ENCODE measurements at places on chromosomes 6 and 20. TPM values are rescaled to one million over a fixed set of nuclear protein-coding genes. Genes with fewer than 3 reads are reported as not detected.

GATA5 gene
- 66.8 TPM for polyA plus RNA-seq

PCMT1 gene
- polyA plus RNA-seq = 178 TPM

DNA sequence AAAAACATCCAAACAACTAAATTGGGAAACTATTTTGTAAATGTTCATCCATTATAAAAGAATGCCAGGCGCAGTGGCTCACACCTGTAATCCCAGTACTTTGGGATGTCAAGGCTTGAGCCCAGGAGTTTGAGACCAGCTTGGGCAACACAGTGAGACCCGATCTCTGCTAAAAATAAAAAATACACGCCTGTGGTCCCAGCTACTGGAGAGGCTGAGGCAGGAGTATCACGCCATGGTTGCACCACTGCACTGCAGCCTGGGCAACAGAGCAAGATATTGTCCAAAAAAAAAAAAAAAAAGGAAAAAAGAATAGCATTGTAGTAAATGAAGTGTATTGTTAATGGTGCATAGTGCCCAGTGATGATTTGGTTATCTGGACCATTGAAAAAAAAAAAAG lies 38.7 kb downstream of the FKBP5 start:
- no peaks in the 10 kb centered on the region for H3K36me3 ChIP-seq
- H3K27me3 ChIP-seq = no peaks in the 10 kb centered on the region
- DNase-seq = no peak
- H3K27ac ChIP-seq = no peak overlapping the region

DNA sequence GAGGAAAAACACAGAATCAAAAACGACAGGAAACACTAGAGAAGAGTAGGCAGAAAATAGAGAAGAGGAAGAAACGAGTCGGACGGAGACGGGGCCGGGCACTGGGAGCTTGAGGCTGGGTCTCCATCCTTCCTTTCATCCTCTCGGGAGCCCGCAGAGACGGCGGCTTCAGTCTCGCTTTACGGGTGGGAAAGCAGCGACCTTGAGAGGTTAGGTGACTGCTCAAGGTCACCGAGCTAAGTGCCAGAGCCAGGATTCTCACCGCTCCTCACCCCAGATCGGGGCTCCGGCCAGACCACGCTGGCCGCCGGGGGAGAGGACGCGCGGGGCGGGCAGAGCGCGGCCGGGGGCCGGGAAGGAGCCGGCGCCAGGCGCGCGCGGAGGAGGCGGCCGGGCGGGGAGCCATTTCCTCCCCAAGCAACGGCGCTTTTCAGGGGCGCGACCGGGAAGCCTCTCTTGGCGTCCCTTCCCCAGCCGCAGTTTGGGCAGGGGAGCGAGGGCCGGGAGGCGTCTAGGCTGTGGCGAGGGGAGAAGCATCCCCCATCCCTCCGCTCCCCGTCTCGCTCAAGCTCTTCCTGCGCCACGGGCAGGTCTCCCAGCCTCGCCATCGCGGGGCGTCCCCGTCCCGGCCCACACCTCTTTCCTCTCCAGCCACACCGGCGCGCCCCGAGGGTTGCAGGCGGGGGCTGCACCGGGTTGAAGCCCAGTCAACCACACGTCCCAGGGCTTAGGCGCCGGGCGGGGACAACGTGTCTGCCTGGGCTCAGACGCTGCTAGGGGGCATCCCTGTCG lies 24.1 kb upstream of the MAP3K7 start:
- DNase-seq = peak; percentile 25
- no peaks in the 10 kb centered on the region for H3K27me3 ChIP-seq
- peak overlapping the region; percentile 41 for H3K4me3 ChIP-seq

DLK2 gene
- 4.6 TPM for polyA plus RNA-seq

DNA sequence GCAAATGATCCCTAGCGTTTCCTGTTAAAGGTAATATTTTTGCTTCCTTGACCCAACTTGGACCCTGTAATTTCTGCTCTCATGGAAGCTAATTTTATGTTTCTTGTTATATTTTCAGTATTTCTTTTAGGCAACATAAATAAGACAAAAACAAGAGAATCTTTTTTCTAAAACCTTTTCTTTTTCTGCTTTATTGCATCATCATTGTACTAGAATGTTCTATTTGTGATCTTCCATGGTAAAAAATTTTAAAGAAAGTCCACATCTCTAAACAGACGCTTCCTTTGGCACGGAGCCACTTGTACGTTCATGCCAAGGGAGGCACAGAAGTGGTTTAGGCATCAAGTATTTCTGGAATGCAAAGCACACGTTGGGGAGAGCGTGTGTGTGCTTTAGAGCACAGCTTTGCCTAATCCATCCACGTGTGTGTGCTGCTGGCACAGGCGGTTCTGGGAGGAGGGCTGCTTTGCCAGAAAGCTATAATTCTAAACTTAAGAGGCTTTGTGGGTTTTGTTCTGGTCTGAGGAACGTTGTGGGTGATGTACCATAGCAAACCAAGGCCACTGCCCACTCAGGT lies 98.3 kb downstream of the SASH1 start:
- DNase-seq = peak; percentile 98
- H3K36me3 ChIP-seq = no peaks in the 10 kb centered on the region

- H3K36me3 ChIP-seq = no peaks in the 10 kb centered on the region
- no peak overlapping the region for H3K27ac ChIP-seq
- no peaks in the 10 kb centered on the region for H3K4me1 ChIP-seq
Measured at GRCh38 chr6:137849181-137849980, 17.7 kb upstream of the TNFAIP3 start.

GRCh38 chr6:10382322-10382721 lies 32.6 kb downstream of the TFAP2A start:
- DNase-seq = no peak
- no peaks in the 10 kb centered on the region for H3K36me3 ChIP-seq
- peaks cover 96% of the 10 kb centered on the region for H3K27me3 ChIP-seq
- no peaks in the 10 kb centered on the region for H3K4me1 ChIP-seq

DNA sequence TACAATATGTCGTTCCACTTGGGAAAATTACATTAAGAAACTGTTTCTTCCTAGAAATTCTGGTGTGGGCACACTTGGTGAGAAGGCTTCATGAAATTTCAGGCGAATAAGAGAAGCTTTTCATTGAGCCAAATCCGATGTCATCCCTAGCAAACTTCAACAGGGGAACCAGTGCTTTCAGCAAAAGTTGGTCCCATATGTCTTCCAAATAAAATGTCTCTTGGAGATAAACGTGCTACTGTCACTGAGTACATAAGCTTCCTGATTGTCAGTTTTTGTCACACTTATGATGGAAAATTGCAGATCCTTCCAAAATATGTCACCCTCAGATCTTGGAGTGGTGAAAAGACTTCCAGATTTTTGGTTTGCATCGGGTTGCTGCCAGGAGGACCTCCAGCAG lies 31.1 kb upstream of the SLC35A1 start:
- no peaks in the 10 kb centered on the region for H3K36me3 ChIP-seq
- no peak overlapping the region for H3K4me3 ChIP-seq
- no peaks in the 10 kb centered on the region for H3K27me3 ChIP-seq
- no peak overlapping the region for H3K27ac ChIP-seq

Measured in cardiac muscle cell (in vitro differentiated cells and primary cell).